T-helper 2 cell treated with Interferon-gamma antibody and Interleukin-4, amounts not matched to agents 5 μg/mL and 100 μg/mL, for 36 hours (primary cell): ENCODE measurements at places on chromosomes 11 and 22.

DNA sequence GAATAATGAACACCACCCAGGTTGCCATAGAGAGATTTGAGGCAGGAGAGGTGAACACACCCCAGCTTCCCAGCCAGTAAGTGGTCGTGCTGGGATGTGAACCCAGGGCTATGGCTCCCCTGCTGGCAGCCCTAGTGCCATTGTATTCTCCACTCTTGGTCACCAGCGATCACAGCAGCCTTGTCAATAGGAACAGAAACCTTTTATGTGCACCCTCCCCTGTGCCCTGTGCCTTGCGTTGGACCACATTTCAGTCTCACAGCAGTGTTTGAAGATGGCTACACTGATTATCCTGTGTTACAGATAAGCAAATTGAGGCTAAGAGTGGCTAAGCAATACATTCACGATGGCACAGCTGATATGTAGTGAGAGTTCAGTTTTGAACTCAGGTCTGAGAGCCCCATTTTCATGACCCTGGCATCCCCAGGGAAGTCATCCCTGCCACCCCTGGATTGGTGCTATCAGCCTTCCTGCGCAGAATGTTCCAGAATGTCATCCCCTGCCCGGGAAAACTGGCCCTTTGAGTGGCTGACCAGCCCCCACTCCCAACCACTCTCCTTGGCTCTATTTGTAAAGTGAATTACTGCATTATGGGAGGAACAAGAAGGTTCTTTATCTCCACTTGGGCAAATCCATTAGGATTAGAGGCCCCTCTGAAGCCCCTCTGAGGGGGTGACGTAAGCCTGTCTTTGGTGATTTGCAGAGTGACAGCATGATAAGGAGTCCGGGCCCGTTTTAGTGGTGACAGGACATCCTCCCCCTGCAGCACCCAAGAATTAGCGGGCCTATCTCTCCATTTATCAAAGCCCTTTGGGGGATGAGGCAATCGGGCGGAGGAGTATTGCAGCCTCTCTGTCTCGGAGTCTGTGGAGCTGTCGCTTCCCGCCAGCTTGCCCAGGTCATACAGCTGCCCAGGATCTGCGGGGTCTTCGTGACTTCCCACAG lies 30.9 kb downstream of the SMIM38 start:
- no peaks in the 10 kb centered on the region for H3K4me1 ChIP-seq
- no peak overlapping the region for H3K27ac ChIP-seq

- H3K4me1 ChIP-seq = no peaks in the 10 kb centered on the region
- no peak overlapping the region for H3K4me3 ChIP-seq
- H3K27ac ChIP-seq = no peak overlapping the region
- H3K36me3 ChIP-seq = no peaks in the 10 kb centered on the region
Observed at GRCh38 chr22:43050995-43051394, 36.0 kb upstream of the PACSIN2 start.

GRCh38 chr11:26245046-26245445 lies 86.9 kb upstream of the ANO3 start:
- no peak for DNase-seq
- no peaks in the 10 kb centered on the region for H3K4me1 ChIP-seq
- no peaks in the 10 kb centered on the region for H3K36me3 ChIP-seq
- H3K27me3 ChIP-seq = no peaks in the 10 kb centered on the region
- no peak overlapping the region for H3K4me3 ChIP-seq

DNA sequence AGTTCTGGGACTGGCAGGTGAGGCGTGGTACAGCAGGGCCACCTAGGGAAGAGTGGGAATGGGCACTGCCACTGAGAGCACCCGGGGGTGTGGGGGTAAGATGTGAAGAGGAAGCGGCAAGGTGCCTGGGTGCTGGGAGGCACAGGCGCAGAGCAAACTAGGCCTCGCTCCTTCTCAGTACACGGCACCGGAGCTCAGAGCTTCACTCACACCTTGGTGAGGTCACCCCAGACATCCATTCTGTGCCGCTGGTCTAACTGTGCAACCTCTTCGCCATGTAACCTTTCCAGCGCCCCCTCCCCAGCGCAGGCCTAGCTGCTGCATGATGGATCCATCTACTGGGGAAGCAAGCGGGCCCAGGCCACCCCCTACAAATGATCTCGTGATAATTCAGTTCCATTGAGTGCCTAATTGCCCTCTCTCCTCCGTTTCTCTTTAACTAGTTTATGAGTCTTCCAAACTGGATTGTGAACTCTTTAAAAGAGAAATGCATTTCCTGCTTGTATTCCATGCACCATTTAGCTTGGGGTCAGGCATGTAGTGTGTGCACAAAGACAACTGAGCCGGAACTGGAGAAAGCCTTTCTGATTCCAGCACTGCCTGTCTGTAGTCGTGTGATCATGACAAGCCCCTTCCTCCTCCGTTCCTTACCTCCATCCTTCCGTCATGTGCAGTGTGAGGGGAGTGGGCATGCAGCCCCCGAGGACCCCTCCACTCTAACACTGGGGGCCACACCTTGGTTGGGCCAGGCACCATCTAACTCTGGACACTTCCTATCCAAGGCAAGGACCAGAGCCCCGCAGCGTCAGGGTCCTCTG lies 1475.2 kb downstream of the TBC1D22A start:
- no peak for DNase-seq
- no peaks in the 10 kb centered on the region for H3K27me3 ChIP-seq
- H3K4me3 ChIP-seq = no peak overlapping the region
- no peak overlapping the region for H3K27ac ChIP-seq
- no peaks in the 10 kb centered on the region for H3K4me1 ChIP-seq

- peak; percentile 47 for DNase-seq
- H3K4me1 ChIP-seq = peaks cover 10% of the 10 kb centered on the region
- H3K27ac ChIP-seq = no peak overlapping the region
- H3K36me3 ChIP-seq = no peaks in the 10 kb centered on the region
- peaks cover 28% of the 10 kb centered on the region for H3K27me3 ChIP-seq
Observed at GRCh38 chr22:41919357-41920224, 4.7 kb upstream of the SHISA8 start.

GRCh38 chr22:41915035-41915785 lies at the start of gene SHISA8:
Gene SHISA8, minus strand, starts transcription at chr22:41915074. Its CDS starts 407 bp downstream, at chr22:41914667.
- H3K36me3 ChIP-seq = no peaks in the 10 kb centered on the region
- H3K4me3 ChIP-seq = peak within 1 kb of the TSS; percentile 43
- H3K27ac ChIP-seq = no peak within 1 kb of the TSS
- peaks cover 49% of the 10 kb centered on the region for H3K27me3 ChIP-seq

GRCh38 chr11:2589538-2589934 lies 110.3 kb downstream of the KCNQ1OT1 start:
- no peak overlapping the region for H3K27ac ChIP-seq
- no peaks in the 10 kb centered on the region for H3K4me1 ChIP-seq
- H3K4me3 ChIP-seq = no peak overlapping the region

GRCh38 chr22:39239561-39240423 lies 5.0 kb downstream of the PDGFB start:
- DNase-seq = no peak
- peaks cover 42% of the 10 kb centered on the region for H3K4me1 ChIP-seq
- H3K27ac ChIP-seq = no peak overlapping the region
- H3K4me3 ChIP-seq = peak overlapping the region; percentile 76

DNA sequence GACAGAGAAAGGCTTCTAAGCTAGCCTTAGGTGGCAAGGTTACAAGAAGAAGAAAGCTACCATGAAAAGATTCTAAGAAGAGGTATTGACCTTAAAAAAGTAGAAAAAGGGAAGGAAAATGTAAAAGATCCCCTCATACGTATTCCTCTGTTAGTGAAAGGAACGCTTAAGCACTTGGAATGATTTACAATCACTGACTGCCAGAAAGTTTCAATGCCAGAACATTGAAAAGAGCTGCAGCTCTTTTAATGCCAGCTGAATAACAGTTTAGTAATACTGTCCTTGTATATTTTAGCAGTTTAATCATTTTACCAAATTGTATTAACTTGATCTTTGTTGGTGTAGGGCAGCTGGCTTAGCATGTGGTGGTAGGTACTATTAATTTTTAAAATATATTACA lies 650.7 kb downstream of the FAM181B start:
- no peaks in the 10 kb centered on the region for H3K36me3 ChIP-seq
- peaks cover 2% of the 10 kb centered on the region for H3K27me3 ChIP-seq
- H3K4me1 ChIP-seq = no peaks in the 10 kb centered on the region
- H3K4me3 ChIP-seq = no peak overlapping the region
- no peak overlapping the region for H3K27ac ChIP-seq

GRCh38 chr11:13663631-13664071 lies 4.8 kb upstream of the FAR1 start:
- H3K36me3 ChIP-seq = peaks cover 3% of the 10 kb centered on the region
- H3K4me3 ChIP-seq = no peak overlapping the region
- peaks cover 19% of the 10 kb centered on the region for H3K27me3 ChIP-seq
- H3K4me1 ChIP-seq = peaks cover 6% of the 10 kb centered on the region
- no peak overlapping the region for H3K27ac ChIP-seq

DNA sequence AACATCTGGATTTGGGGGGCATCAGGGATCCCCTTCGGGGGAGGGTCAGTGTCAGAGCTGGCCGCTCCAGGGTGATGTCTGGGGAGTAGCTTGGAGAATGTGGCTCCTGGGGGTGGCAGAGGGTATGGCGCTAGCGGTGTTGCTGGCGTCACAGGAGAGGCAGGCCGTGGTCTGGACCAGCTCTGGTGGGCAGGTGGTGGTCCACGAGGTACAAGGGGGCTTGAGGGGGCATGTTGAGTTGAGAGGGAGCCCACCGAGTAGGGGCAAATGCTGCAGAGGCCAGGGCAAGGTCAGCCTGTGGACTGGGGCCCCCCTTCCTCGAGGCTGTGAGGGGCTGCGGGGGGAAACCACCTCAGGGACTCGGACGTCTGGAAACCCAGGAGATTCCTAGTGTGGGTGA lies 8.6 kb downstream of the GRAMD4 start:
- no peak overlapping the region for H3K4me3 ChIP-seq
- H3K4me1 ChIP-seq = no peaks in the 10 kb centered on the region
- H3K36me3 ChIP-seq = peaks cover 3% of the 10 kb centered on the region
- no peak overlapping the region for H3K27ac ChIP-seq
- H3K27me3 ChIP-seq = no peaks in the 10 kb centered on the region
- no peak for DNase-seq

DNA sequence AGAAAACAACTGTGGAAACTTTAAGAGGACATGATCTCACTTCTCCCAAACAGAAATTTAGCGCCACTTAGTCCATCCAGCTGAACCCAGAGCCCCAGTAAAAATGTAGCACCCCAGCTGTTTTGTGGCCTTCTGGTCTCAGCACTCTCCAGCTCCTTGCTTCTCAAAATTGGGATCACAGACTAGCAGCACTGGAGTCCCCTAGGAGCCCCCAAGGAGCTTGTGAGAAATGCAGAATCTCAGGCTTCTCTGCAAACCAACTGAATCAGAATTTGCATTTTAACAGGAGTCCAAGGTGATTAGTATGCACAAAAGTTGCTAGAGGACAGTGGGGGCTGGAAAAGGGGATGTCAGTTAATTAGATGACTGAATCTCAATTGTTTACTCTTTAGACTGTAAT lies 89.8 kb upstream of the FIBIN start:
- H3K4me1 ChIP-seq = no peaks in the 10 kb centered on the region
- no peaks in the 10 kb centered on the region for H3K27me3 ChIP-seq
- H3K36me3 ChIP-seq = no peaks in the 10 kb centered on the region
- no peak for DNase-seq
- H3K27ac ChIP-seq = no peak overlapping the region

- DNase-seq = no peak
- no peak overlapping the region for H3K27ac ChIP-seq
- no peak overlapping the region for H3K4me3 ChIP-seq
- H3K36me3 ChIP-seq = no peaks in the 10 kb centered on the region
- no peaks in the 10 kb centered on the region for H3K27me3 ChIP-seq
- no peaks in the 10 kb centered on the region for H3K4me1 ChIP-seq
Observed at GRCh38 chr11:132072044-132072857, 701.8 kb downstream of the NTM start.

DNA sequence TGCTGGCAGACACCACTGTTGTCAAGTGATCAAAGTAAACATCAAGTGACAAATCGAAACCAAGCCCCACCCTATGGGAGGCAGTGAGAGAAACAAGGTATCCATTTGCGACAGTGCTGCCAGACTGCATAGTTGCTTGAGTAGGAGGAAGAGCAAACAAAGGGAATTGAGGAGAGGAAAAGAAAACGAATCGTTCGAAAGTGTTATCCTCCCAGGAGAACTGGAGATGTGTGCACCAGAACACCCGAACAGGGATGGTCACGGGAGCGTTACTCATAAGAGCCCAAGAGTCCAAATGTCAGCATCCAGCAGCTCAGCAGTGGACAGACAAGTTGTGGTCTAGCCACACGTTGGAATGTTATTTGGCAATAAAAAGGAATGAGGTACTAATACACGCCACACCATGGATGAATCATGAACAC lies 58.4 kb upstream of the NUP50 start:
- peaks cover 6% of the 10 kb centered on the region for H3K27me3 ChIP-seq
- no peak for DNase-seq
- no peaks in the 10 kb centered on the region for H3K36me3 ChIP-seq
- H3K27ac ChIP-seq = no peak overlapping the region
- H3K4me3 ChIP-seq = no peak overlapping the region

GRCh38 chr11:73981051-73981805 lies 1.4 kb downstream of the UCP2 start:
- no peaks in the 10 kb centered on the region for H3K27me3 ChIP-seq
- peaks cover 63% of the 10 kb centered on the region for H3K36me3 ChIP-seq
- no peak for DNase-seq
- H3K4me3 ChIP-seq = peak overlapping the region; percentile 97
- peaks cover 65% of the 10 kb centered on the region for H3K4me1 ChIP-seq
- peak overlapping the region; percentile 95 for H3K27ac ChIP-seq

GRCh38 chr11:60953781-60954180 lies 1.8 kb upstream of the SLC15A3 start:
- H3K36me3 ChIP-seq = no peaks in the 10 kb centered on the region
- H3K27ac ChIP-seq = no peak overlapping the region
- H3K4me3 ChIP-seq = no peak overlapping the region

- no peak overlapping the region for H3K27ac ChIP-seq
- H3K4me1 ChIP-seq = no peaks in the 10 kb centered on the region
- H3K27me3 ChIP-seq = no peaks in the 10 kb centered on the region
- no peak overlapping the region for H3K4me3 ChIP-seq
Observed at GRCh38 chr11:23097891-23098290, 237.6 kb upstream of the CCDC179 start.

GRCh38 chr11:123179586-123179985 lies 15.5 kb downstream of the CLMP start:
- H3K27me3 ChIP-seq = peaks cover 3% of the 10 kb centered on the region
- no peaks in the 10 kb centered on the region for H3K36me3 ChIP-seq
- H3K4me1 ChIP-seq = peaks cover 1% of the 10 kb centered on the region

DNA sequence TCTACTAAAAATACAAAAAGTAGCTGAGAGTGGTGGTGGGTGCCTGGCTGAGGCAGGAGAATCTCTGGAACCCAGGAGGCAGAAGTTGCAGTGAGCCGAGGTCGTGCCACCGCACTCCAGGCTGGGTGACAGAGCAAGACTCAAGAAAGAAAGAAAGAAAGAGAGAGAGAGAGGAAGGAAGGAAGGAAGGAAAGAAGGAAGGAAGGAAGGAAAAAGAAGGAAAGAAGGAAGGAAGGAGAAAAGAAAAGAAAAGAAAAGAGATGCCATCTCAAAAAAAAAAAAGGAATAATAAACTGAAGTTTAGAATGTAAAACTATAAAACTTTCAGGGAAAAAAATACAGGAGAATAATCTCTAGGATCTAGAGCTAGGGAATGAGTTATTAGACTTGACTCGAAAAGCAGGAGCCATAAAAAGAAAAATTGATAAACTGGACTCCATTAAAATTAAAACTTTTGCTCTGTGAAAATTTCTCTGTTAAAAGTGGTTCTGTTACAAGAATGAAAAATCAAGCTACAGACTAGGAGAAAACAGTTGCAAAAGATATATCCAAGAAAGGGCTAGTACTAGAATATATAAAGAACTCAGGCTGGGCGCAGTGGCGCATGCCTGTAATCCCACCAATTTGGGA lies 13.4 kb upstream of the SEPTIN5 start:
- peaks cover 8% of the 10 kb centered on the region for H3K27me3 ChIP-seq
- no peaks in the 10 kb centered on the region for H3K36me3 ChIP-seq
- no peaks in the 10 kb centered on the region for H3K4me1 ChIP-seq
- no peak for DNase-seq
